ENCODE measurements at places on chromosomes 2 and 18. TPM values are rescaled to one million over a fixed set of nuclear protein-coding genes. Genes with fewer than 3 reads are reported as not detected.

Gene APCDD1
- total RNA-seq, result 9.2 TPM

Gene RPRM
- total RNA-seq, result not detected

Gene ATP6V1C2
- not detected for total RNA-seq

Gene DPYSL5
- not detected for total RNA-seq

Gene TLX2
- total RNA-seq, result not detected

Gene POLR1B
- 12.8 TPM for total RNA-seq
